T1000 (cell line): ENCODE measurements at places on chromosomes 12 and 14.

GRCh38 chr14:89340200-89341181, 76.5 kb downstream of the FOXN3 start:
- DNase-seq, result no peak

- no peak for DNase-seq
Measured at GRCh38 chr12:116104167-116104767, 173.2 kb downstream of the MED13L start.

GRCh38 chr12:931591-931990, 17.9 kb downstream of the RAD52 start:
- DNase-seq, result no peak

DNA sequence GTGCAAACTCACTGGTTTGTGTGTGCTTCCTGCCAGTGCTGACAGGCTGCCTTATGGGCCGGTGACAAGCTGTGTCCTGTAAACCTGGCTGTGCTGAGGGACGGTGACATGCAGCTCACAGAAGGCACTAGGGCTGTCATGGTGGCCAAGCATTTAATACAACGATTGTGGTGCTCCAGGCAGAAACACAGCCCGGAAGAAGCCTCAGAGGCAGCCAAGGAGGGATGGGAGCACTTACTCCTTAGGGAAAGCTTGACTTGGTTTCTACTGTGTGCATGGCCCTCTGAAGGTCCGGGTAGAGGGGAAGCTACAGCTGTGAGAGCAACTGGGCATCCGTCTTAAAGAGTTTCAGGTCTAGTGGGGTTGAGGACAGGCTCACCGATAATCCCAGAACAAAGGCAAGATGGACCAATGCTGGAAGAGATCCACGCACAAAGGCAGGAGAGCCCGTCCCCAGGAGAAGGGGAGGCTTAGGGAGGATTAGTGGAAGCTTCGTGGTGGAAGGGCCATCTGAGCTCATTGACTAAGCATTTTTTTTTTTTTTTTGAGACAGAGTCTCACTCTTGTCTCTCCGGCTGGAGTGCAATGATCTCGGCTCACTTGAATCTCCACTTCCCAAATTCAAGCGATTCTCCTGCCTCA, 10.7 kb upstream of the MCRS1 start:
- no peak for DNase-seq

DNA sequence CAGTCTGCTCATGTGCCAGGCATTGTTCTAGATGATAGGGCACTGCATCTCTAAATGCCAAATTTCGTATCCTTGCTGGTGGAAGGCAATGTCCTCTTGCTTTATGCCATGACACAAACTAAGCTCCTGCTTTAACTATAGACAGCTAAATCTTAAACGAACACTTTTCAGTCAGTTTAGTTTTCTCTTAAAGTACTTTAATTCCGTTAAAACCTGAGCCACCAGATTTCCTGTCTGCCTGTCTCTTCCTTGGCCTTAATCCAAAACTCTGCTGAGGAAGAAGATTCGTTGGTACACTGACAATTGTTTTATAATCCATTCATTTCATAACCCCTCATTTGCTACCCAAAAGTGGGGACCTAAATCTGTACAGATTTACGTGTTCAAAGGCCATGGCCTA, 194.4 kb upstream of the BCL2L14 start:
- DNase-seq, result no peak

DNA sequence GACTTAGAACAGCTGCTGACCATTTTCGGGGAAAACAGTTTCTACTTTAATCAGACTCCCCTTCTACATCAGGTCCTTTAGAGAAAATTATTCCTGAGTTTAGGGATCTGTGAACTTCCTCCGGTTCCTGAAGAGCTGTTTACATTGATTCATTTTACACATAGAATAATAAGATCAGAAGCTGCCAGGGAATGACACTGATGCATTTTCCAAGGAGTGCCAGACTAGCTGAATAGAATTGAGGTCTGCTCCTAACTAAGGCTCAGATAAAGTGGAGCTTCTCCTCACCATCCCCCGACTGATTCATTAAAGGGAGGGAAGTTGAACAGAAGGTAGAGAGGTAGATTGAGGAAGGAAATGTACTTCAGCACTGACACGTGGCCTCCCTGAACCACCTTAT, 41.9 kb upstream of the PSMA6 start:
- DNase-seq, result no peak

GRCh38 chr12:74381958-74382357, 155.7 kb upstream of the ATXN7L3B start:
- DNase-seq, result no peak

- no peak for DNase-seq
Measured at GRCh38 chr12:49928471-49928870, 22.1 kb upstream of the AQP2 start.

DNA sequence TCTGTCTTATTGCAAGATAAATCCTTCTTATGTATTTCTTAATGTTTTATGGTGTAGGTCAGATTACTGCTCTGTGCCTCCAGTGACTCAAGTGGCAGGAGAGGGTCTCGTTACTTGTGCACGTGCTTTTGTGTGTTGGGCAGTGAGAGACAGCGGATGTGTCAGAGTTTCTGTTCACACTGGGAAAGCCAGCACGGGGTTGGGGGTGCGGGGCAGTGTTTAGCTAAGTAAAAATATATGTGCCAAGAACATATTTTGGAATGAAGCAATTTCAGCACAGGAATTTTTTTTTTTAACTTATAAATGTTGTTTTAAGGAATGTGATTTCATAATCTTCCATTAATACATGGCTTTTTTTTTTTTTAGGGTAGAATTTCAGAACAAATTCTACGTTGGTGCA, 4.5 kb upstream of the DNAH10 start:
- no peak for DNase-seq

- no peak for DNase-seq
Measured at GRCh38 chr12:2393016-2393415, 340.2 kb downstream of the CACNA1C start.
